T-helper 1 cell (primary cell): ENCODE measurements at places on chromosomes 13 and 19.
A peak's percentile ranks its signal among the peaks of the same experiment; 100 is the strongest.

GRCh38 chr13:61128850-61129645 lies 286.6 kb downstream of the PCDH20 start:
- no peak for DNase-seq

DNA sequence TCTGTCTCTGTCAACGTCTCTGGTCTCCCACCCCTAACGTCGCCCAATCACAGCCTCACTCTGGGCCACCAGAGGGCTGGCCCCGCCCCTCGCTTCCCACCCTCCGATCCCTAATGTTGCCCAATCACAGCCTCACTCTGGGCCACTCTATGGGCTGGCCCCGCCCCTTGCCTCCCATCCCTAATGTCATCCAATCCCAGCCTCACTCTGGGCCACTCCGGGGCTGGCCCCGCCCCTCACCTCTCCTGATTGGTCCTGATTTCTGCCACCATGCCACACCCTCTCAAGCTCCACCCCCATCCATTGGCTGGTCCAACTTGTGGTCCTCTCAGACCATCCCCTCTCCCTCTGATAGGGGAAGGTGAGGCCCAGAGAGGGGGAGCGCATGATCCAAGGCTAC lies 24.9 kb downstream of the CELF5 start:
- DNase-seq = no peak

GRCh38 chr13:100148422-100148821 lies 59.5 kb downstream of the PCCA start:
- DNase-seq = no peak

- peak; percentile 7 for DNase-seq
Observed at GRCh38 chr13:42804244-42804874, 23.0 kb downstream of the FAM216B start.

GRCh38 chr13:24671386-24672113 lies 8.7 kb upstream of the ATP12A start:
- no peak for DNase-seq

- DNase-seq = peak; percentile 43
Observed at GRCh38 chr19:33430674-33431277, 57.3 kb downstream of the CEBPG start.

GRCh38 chr19:32813862-32814425 lies 55.6 kb downstream of the SLC7A9 start:
- DNase-seq = no peak

DNA sequence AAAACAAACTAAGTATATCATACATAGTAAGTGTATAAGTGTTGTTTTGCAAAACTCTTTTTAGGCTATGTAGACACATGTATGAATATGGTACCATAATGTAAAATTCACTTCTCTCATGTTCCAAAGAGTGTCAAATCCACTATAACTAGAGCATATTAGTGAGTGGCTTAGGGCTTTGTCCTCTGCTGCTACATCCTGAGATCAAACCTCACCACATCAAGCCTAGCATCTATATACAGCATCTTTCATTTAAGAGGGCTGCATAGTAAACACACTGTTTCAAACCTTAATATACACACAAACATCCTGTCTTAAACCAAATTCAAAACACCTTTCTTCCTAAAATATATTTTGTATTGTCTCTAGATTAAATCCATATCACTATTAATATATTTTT lies 38.7 kb downstream of the ELF1 start:
- no peak for DNase-seq

- no peak for DNase-seq
Observed at GRCh38 chr19:37078717-37079032, 442 bp downstream of the ZNF420 start.

DNA sequence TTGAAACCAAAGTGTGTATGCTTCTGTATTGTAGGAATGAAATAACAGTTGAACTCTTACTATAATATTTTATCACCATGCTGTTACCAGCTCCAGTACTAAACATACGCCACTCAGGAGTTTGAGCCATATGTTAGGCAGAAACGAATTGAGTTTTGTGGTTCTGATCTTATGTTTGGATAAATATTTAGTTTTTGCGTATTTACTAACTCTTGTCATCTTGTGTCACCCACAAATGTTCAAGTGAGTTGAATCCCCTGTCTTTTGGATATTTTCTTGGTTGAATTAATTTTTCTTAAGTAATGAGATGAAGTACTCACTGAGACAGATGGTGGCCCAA lies 1.5 kb downstream of the FNDC3A start:
- DNase-seq = no peak

GRCh38 chr19:57477191-57478008 lies at the start of gene ZNF772:
Gene ZNF772 (minus strand): TSS chr19:57477566. CDS start chr19:57477309, 257 bp downstream.
- peak; percentile 87 for DNase-seq

- DNase-seq = no peak
Observed at GRCh38 chr13:37295071-37295470, 189.6 kb upstream of the CSNK1A1L start.

DNA sequence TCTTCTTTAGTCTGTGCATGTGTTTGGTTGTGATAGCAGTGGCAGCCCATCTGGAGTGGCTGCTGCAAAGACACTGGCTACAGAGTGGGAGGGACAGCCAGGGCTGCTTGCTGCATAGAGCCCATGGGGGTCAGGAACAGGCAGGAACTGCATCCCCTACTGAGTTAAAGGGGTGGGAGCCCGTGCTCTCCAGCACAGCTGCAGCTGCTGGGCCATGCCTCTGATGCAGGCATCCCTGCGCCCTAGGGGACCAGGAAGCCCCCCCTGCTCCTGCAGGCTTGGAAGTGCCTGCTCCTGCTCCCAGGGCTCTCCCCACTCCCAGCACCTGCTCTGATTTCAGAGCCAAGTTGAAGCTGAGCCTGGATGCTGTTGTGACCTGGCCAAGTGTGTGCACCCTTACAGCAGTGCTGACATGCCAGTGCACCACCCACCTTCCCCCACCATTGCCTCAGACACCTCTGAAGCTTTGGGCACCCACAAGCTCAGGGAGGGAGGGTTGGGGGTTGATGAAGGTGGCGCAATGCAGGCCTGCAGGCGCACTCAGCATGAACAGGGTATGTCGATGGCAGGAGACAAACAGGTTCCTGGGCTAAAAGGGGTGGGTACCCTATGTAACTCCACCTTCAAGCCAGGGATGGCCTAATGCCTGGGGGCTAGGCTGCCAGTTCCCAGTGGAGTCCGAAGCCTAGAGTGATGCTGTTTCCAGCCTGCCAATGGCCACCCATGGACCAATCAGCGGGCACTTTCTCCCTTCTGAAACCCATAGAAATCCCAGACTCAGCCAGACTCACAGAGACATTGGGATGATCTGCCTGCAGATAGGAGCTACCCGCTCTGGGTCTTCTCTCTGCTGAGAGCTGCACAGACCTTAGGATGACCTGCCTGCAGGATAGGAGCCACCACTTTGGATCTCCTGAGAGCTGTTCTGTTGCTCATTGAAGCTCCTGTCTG lies 919.9 kb upstream of the MIR17HG start:
- DNase-seq = no peak

DNA sequence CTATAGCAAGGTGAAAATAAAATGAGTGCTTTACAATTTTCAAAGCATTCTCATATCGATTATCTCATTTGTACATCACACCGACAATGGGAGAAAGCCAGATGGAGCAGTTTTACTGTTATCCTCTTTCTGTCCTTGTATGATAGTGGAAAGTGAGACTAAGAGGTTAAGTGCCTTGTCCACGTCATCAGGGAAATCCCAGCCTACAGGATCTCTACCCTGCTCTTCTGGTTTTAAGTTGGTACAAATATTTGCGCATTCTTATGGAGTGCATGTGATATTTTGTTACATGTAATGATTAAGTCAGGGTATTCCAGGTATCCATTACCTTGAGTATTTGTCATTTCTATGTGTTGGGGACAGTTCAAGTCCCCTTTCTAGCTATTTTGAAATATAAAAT lies 12.4 kb upstream of the ENOX1 start:
- DNase-seq = no peak

DNA sequence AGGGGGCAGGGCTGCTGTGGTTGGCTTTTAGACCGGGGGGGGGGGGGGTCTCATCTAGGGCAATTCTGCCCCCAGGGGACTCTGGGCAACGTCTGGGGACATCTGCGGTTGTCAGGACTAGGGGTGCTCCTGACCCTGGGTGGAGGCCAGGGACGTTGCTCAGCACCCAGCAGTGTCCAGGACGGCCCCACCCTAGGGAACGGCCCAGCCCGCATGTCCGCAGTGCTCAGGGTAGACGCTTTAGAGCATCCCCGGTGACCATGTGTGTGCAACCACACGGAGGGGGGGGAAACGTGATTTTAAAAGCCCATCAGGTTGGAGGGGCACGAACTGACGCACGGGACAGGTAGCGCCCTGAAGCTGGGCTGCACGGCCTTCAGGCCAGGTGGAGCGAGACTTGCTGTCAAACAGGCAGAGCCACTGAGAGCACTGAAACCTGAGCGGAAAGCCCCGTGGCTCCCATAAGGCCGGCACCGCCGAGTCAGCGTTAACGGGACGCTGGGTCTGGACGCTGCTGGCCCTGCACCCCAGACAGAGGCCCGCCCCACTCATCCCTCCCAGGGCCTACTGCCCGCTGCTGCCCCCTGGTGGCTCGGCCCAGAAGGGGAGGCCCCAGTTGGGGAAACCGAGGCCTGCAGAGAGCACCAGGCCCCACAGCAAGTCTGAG lies 8.3 kb downstream of the CACTIN start:
- no peak for DNase-seq

DNA sequence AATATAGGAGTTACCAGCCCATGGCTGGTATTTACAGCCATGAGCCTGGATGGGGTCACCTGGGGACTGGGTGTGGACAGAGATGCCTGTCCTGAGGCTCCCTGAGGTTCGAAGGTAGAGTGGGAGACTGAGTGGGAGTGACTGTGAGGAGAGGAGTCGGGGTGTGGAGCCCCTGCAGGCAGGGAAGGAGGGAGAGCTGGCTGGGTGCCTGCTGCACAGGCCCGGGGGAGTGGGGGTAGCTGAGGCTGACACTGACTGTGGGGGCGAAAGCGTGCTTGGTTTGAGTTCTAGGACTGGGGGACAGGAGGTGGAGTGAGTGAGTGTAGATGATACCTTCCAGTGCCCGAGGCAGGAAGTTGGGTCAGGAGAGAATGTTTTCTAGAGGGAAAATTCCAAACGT lies 7.1 kb downstream of the RAB11B start:
- no peak for DNase-seq

DNA sequence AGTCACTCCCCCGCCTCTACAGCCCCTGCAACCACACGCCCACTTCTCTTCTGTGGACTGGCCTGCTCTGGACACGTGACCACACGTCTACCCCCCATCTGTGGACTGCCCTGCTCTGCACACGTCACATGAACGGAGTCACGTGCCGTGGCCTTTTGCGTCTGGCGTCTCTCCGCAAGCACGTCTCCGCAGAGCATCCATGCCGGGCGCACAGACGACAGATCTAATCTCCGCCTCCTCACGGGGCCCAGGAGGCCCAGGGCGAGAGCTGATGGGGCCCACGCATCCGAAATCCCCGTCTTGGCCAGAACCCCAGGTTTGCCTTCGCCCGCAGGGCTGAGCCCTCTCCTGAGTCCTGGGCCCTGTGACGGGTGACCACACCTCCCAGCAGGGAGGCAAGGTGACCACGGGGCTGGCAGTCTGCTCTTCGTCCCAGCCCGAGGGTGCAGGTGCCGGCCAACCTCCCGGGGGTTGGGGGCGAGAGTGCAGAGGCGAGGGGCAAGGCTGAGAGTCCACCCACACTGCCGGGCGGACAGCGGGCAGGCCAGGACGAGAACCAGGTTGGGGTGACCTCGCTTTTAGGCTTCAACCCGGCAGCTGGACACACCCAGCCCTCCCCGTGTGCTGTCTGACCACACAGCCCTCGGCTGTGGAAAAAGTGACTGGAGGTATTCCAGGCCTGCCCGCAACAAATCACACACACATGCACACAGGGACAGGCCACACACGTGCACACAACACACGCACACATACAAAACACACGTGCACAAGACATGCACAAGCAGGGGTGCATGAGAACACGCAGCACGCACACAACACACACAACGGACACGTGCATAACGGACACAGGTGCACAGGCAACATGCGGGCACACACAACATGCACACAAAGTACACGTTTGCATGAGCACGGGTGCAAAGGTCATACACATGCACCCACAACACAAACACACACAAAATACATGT lies 3.9 kb downstream of the SBNO2 start:
- no peak for DNase-seq

DNA sequence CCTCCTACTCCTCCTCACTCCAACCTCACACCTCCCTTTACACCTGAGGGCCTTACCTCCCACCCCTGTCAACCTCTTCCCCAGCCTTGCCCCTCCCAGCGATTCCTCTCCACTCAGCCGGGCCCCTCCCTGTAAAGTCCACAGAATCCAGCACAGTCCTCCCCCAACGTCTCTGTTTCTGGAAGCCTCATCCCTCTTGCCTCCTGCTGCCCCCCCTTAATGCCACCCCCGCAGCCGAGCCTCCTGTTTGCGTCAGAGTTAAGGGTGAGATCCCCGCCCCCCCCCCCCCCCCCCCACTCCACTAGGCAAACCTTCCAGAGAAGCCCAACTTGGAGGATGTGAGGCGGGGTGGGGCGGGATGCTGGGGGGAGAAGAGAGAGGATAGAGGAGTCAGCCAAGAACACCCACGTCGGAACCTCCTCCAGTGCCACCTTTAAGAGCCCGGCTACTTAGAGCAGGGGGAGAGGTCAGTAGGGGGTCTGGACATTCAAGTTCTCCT lies 2.1 kb downstream of the UNC13A start:
- no peak for DNase-seq

GRCh38 chr13:75770164-75770563 lies 134.0 kb downstream of the LMO7 start:
- no peak for DNase-seq

- DNase-seq = no peak
Observed at GRCh38 chr13:30362869-30363268, 55.5 kb upstream of the KATNAL1 start.

DNA sequence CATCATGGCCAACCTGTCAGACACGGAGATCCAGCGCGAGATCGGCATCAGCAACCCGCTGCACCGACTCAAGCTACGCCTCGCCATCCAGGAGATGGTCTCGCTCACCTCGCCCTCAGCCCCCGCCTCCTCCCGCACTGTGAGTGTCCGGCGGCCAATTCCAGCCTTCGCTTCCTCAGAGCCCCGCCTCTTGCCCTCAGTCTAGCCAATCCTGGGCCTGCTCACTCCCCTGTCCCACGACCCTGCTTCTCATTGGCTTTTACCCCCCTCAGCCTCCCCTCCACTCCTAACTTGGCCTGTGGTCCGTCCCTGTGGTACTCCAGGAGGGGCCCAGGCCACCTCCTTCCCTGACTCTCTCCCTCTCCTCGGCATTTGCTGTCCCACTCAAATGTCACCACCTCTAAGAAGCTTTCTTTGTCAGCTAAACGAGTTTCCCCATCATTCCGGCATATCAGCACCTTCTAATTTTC lies 12.3 kb downstream of the HRC start:
- no peak for DNase-seq

DNA sequence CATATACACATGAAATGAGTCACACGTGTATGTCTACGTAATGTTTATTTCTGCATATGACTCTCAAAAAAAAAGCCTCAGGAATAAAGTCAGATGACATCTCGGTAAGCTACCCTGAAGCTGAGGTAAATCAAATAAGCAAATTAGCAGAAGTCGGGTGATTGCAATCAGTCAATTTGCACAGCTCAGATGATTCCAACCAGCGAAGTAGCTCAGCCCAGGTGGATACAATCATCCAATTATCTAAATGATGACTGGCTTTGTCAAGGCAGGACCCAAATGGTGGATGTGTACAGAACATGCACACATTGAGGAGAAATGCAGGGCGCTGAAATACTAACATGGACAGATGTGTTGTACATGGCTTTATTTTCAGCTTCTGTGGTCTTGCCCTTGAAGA lies 148.5 kb downstream of the ZNF486 start:
- DNase-seq = no peak
